Stimulated activated CD4-positive, alpha-beta T cell treated with anti-CD3 and anti-CD28 coated beads, Interleukin-1b, Interleukin-23, amount 100 ng/mL, for 1 hour (primary cell): ENCODE measurements at places on chromosomes 6 and 20.

- DNase-seq = no peak
Measured at GRCh38 chr20:17825252-17825959, 125.6 kb downstream of the BANF2 start.

GRCh38 chr20:39800548-39800947 is 838.4 kb downstream of the DHX35 start:
- DNase-seq = no peak

DNA sequence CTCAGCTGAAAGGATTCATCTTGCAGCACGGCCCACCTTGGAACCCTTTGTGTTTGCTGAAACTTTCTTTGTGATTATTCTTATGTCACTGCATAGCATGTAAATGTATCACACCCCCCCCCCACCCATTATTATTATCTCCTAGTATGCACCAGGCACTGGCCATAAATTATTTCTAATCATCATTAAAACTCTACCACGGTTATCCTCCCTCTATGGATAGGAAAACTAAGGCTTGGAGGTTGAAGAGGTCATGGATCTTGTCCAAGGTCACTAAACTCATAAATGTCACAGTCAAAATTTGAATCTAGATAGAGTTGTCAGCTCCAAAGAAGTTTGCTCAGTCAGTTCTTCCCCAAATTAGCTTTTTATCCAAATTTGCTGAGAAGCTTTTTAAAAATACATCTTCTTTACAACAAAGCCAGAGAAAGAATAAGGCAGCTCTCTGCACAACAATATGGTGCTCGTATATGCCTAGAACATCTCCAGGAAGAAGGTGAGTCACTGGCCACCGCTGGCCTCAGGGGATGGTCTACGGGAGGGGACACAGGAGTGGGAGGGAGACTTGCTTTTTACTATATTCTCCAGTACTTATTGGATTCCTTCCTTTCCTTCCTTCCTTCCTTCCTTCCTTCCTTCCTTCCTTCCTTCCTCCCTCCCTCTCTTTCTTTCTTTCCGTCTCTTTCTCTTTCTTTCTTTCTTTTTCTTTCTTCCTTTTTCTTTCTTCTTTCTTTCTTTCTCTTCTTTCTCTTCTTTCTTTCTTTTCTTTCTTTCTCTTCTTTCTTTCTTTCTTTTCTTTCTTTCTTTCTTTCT is 134.5 kb downstream of the VEGFA start:
- no peak for DNase-seq

GRCh38 chr6:75204959-75205775 is 686 bp downstream of the COL12A1 start:
- no peak for DNase-seq

GRCh38 chr6:48080227-48081009 is 30.6 kb downstream of the PTCHD4 start:
- DNase-seq = no peak

GRCh38 chr20:36201198-36201597 is 35.1 kb upstream of the AAR2 start:
- no peak for DNase-seq

GRCh38 chr20:56826306-56826704 is 197.2 kb downstream of the TFAP2C start:
- no peak for DNase-seq

DNA sequence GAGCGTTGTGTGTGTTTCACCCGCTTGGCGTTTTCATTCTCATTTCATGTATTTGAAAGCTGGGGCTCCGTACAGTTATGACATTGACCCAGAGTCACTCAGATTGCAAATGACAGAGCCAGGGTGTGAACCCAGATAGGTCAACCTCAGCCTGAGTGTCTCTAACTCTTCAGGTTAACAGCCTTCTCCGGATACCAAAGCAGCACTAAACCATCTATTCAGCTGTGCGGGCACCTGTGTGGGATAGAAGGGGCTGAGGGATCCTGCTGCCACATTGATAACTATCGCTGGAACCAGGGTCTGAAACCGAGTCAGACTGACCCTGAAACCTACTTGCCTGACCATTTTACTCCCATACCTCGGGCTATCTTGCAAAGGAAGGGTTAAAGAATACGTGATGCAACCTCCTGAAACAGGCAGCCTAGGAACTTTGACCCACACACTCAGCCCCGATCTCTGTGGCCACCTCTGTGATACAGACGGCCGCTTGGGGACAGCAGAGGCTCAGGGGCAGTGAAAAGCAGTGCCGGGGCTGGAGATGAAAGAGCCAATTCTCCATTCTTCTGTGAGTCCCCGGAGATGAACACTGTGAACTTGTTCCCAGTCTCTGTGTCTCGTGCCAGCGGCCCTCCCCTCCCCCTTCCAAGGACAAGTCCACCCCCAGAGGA is 233.5 kb upstream of the QKI start:
- no peak for DNase-seq

DNA sequence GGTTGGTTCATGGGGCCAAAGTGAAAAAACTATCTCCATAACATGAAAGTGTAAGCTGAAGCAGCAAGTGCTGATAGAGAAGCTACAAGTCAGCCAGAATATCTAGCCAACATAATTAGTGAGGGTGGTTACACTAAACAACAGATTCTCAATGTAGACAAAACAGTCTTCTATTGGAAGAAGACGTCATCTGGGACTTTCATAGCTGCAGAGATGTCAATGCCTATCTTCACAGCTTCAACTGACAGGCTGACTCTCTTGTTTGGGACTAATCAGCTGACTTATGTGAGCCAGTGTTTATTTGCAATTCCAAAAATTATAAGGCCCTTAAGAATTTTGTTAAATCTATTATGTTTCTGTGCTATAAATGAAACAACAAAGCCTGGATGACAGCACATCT is 63.2 kb downstream of the GMDS start:
- no peak for DNase-seq

DNA sequence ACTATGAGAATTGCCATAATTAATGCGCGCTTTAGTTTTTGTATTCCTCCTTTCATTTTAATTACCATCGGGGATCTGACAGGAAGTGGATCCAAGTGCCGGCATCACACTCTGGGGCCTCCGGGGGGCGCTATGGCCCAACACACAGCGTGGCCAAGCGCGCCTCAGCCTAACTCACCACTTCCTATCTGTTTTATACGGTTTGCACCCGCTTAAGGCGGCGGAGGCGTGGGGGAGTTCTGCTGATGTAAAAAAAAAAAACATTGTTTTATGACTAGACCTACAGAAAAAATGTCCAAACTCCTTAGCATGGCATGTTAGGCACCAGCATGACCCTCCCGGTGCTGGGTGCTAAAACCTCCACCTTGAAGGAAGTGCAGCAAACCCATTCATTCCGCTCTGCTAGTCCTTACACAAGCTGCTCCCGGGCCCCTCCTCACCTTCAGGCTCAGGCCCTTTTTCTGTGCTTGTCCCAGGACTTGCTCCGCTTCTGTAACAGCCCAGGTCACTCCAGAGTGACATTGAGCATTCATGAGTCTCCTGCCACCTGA is 4.5 kb upstream of the EBF4 start:
- peak; percentile 51 for DNase-seq

DNA sequence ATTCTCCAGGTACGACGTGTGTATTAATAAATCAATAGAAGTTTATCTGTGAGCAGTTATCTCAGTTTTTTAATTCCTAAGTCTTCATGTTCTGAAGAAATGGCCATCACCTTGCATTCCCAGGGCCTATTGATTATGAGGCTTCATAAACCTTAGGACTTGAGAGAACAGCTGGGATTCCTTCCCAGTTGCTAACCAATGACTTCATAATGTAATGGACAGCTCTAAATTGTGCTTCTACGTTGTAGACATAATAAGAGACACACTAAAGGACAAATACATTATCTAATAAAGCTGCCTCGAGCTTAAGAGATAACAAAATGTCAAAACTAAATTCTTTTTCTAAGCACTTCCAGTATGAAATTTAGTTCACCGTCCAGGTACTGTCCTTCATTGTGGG is 30.6 kb downstream of the TSHZ2 start:
- DNase-seq = no peak

- no peak for DNase-seq
Measured at GRCh38 chr20:15565786-15566185, 1007.5 kb downstream of the KIF16B start.

GRCh38 chr6:130858498-130859160 is 31.4 kb downstream of the SMLR1 start:
- no peak for DNase-seq

- DNase-seq = no peak
Measured at GRCh38 chr6:154740658-154741057, 7.4 kb downstream of the SCAF8 start.

GRCh38 chr6:97392735-97393134 is 109.7 kb upstream of the MMS22L start:
- no peak for DNase-seq

- DNase-seq = no peak
Measured at GRCh38 chr6:167737205-167737830, 89.4 kb upstream of the AFDN start.

- DNase-seq = no peak
Measured at GRCh38 chr6:13778028-13778427, 36.3 kb downstream of the MCUR1 start.

DNA sequence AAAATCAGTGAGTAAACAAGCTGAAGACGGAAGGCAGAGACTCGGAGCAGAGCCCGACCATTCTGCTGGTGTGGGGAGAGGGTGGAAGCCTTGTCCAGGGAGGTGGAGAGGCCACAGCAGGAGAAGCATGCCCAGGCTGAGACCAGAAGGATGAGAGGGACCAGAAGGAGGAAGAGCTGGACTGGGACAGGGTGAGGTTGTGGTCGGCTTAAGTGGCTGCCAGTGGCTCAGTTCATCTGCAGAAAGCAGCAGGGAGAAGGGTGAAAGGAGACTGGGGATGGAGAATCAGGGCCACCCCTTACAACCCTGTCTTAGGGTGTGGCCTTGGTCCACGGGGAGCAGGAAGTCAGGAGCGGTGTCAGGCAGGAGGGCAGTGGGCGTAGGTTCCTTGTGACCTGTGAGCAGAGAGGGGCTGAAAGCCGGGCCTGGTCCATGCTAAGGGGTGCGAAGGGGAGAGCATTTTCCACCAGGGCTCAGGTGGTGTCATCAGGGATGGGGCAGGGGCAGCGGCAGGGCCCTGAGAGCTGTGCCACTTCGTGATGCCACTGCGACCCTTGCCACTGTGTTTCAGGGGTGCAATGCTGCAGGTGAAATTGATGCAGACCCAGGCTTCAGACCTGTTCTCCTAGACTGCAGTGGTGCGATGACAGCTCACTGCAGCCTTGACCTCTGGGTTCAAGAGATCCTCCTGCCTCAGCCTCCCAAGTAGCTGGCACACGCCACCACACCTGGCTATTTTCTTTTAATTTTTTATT is 81.1 kb downstream of the TTLL2 start:
- DNase-seq = no peak

GRCh38 chr6:163260111-163260895 is 154.2 kb upstream of the QKI start:
- DNase-seq = no peak
